ENCODE measurements at places on chromosomes 7 and 10.

DNA sequence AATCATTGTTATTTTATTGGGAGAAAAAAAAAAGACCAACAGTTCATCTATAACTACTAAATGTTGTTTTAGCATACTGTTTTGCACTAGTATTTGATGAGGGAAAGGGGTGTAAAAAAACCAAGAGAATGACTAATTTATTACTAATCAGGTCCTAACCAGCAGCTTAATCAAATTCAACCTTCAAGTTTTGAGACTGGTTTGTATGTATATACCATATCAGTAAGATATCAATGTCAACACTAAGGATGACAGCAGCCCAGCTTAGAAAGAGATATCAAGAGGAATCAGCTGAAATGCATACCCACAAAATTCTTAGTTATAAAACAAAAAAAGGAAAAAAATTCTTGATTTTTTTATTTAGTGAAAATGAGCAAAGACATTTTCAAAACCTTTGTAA lies 122.6 kb downstream of the KMT2C start:
- no peak for DNase-seq

- DNase-seq: no peak
These were observed 7.3 kb upstream of the TAF3 start for GRCh38 chr10:7811000-7811399.

DNA sequence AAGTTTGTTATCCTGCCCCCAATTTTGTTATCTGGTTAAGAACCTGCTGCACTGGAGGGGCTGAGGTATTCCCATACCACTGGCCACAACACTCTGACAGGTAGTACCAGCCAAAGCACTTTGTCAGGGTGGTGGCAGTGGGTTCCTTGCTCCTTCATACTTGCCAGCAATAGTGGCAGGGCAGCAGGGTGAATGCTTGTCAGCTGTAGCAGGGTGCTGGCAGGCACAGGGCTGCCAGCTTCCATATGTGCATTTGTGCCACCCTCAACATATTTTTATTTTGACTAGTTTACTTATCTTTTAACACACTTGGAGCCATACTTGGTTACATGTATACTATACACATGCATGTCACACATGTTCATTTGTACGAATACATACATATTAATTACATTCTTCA lies 294.0 kb upstream of the VWC2 start:
- DNase-seq: no peak

- no peak for DNase-seq
These were observed 12.6 kb upstream of the CPVL start for GRCh38 chr7:29158795-29159423.

- no peak for DNase-seq
These were observed 116.3 kb downstream of the MDFIC start for GRCh38 chr7:115038158-115038557.

GRCh38 chr7:150003304-150003810 lies 129.6 kb downstream of the ATP6V0E2 start:
- no peak for DNase-seq

GRCh38 chr7:113308399-113308798 lies 190.0 kb upstream of the SMIM30 start:
- no peak for DNase-seq

DNA sequence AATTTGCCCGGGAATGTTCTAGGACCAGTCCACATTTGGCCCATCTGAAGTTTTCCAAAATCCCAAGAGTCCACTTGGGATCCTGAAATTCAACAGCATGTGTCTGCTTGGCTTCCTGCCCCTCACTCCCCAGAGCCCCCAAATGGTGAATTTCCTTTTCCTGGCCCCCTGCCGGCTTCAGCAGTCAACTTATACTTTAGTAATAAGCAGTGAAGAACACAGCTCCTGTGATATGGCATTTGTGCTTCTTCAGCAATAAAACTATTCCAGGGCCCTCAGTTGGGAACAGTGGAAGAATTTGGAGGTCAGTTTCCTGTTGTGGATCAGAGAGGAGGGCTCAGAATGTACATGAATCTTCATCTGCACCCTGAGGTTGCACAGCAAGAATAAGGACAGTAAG lies 51.1 kb downstream of the PRF1 start:
- no peak for DNase-seq

GRCh38 chr10:133381036-133381435 lies 2.0 kb downstream of the PAOX start:
- DNase-seq: no peak
